ENCODE measurements at places on chromosomes 11 and 22.

- DNase-seq: no peak
These were observed 23.3 kb downstream of the ARL14EP start for GRCh38 chr11:30346068-30346688.

- DNase-seq: no peak
These were observed 58.2 kb upstream of the DRD2 start for GRCh38 chr11:113533425-113533698.

- DNase-seq: no peak
These were observed 52.3 kb downstream of the RASSF10 start for GRCh38 chr11:13061294-13061990.

DNA sequence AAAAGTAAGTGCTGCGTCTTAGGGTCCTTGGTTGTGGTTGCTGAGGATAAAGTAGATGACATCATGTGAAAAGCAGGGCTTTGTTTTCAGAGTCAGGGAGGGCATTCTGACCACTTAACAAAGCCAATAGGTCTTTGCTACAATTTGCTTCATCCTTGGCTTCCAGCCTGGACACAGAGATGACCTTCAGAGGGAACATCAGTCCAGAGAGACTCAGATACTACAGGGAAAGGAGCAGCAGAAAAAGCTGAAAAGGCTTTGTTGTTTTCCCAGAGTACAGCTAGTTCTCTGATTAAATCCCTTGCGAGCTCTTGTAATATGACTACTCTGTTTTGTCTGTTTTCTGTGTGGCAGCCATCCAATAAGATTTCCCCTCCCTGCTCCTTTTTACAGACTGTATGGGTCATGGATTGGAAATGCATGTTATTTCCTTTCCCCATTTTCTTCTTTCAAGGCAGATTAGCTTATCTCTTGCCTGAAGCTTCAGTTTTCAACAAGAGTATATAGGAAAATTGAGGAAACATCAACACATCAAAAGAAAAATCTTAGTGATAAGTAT, 31.9 kb downstream of the ATG13 start:
- no peak for DNase-seq

- DNase-seq: no peak
These were observed 390.6 kb downstream of the DYNC2H1 start for GRCh38 chr11:103499710-103500340.
